ENCODE measurements at places on chromosomes 5 and 9. TPM values are rescaled to one million over a fixed set of nuclear protein-coding genes. Genes with fewer than 3 reads are reported as not detected.

NMUR2 gene
- 0.13 TPM for polyA plus RNA-seq

TMEM215 gene
- polyA plus RNA-seq: 0.28 TPM

RBM18 gene
- polyA plus RNA-seq: 37.7 TPM

CCDC192 gene
- 1.1 TPM for polyA plus RNA-seq

KLF9 gene
- polyA plus RNA-seq: 7.0 TPM

C9orf50 gene
- 0.35 TPM for polyA plus RNA-seq

GMCL2 gene
- polyA plus RNA-seq: 0.07 TPM

DOCK8 gene
- polyA plus RNA-seq: 10.8 TPM

SLC31A2 gene
- 4.6 TPM for polyA plus RNA-seq

PDZD2 gene
- 16.9 TPM for polyA plus RNA-seq

INSL6 gene
- 0.19 TPM for polyA plus RNA-seq

SNCAIP gene
- 31.8 TPM for polyA plus RNA-seq

GTF3C5 gene
- polyA plus RNA-seq: 64.1 TPM

ANKRD18B gene
- polyA plus RNA-seq: 0.69 TPM

DOK3 gene
- polyA plus RNA-seq: 4.3 TPM

FCN1 gene
- 2.8 TPM for polyA plus RNA-seq

TAF11L5 gene
- polyA plus RNA-seq: not detected

PDE6A gene
- polyA plus RNA-seq: 0.10 TPM

RASA1 gene
- polyA plus RNA-seq: 55.2 TPM

ACOT12 gene
- polyA plus RNA-seq: 0.79 TPM

Data from right renal cortex interstitium (tissue), 3 donors.